Mesothelial cell of epicardium (in vitro differentiated cells): ENCODE measurements at places on chromosomes 16 and 17.

DNA sequence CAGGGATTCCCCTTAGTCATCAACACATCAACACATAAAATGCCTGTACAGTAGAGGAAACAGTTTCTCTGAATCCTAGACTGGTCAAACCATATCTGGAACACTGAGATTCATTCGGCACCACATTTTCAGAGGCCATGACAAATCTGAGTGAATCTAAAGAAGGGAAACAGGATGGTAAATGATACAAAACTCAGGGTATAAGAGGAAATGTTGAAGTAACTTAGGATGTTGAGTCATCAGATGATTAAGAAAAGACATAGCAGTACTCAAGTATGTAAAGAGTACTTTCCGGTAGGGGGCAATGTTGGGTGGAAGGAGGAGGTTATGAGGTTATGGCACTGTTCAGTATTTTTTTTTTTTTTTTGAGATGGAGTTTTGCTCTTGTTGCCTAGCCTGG, 358.5 kb upstream of the PMFBP1 start:
- no peak for DNase-seq

DNA sequence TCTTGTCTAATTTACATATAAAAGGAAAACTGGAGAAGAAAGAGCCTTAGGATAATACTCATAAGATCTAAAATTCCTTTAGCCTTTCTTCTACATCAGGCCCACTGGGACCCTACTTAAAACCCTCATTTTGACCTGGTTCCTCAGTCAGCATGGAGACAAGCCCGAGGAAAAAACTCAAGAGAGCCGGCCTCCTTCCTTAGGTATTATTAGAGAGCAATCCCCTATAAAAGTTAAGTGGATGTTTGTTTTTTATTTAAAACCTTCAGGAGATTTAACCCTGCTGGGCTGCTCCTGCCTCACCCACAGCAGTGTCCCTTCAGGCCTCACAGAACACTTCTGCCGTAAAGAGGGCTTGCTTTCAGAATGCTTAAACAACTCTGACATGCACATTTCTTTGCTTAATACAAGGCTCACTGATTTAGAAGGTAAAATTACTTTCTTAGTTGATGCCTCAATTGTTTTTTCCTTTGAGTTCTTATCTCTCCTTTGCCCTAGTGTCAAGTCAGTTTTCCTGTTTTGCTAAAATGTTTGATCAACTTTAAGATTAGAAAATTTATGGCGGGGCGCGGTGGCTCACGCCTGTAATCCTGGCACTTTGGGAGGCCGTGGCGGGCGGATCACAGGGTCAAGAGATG, 145.6 kb upstream of the TBX2 start:
- no peak for DNase-seq

- DNase-seq = no peak
Observed at GRCh38 chr16:82050506-82050905, 15.5 kb downstream of the HSD17B2 start.

GRCh38 chr17:49753959-49754391, 10.0 kb downstream of the FAM117A start:
- no peak for DNase-seq

GRCh38 chr16:57145046-57146021, 40.5 kb downstream of the PSME3IP1 start:
- no peak for DNase-seq

DNA sequence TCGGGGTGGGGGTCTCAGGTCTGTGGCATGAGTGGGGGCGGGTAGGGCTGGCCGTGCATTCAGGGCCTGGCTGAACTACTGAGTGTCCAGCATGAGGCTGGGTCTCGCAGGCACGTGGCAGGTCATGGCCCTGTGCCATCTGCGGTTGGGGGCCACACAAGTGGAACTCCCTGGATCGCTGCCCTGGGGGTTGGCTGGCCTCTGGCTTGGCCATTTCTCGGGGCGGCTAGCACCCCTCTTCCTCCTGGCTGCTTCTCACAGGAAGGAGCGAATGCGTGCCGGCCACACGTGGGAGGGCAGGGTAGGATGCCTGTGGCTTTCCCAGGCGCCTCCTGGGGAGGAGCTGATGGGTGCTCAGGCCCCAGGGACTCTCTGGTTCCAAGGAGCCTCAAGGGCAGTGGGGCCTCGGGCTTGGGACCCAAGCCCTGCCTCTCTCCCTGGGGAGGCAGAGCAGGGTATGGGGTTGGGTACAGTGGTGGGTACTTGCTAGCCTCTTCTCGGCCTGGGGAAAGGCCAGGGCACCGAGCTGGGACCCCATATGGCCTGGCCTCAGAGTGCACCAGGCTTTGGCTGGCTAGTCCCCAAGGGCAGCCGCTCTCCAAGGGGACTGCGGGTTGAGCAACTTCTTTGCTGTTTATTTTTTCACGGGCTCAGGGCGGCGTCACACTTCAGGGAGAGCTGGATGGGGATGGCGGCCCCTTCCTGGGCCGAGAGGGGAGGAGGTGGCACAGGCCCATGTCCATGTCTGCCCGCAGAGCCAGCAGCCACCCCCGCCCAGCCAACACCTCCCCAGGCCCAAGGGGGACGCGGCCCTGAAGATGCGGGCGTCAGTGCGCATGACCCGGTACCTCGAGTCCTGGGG, 37.5 kb downstream of the ADCY7 start:
- DNase-seq = no peak

DNA sequence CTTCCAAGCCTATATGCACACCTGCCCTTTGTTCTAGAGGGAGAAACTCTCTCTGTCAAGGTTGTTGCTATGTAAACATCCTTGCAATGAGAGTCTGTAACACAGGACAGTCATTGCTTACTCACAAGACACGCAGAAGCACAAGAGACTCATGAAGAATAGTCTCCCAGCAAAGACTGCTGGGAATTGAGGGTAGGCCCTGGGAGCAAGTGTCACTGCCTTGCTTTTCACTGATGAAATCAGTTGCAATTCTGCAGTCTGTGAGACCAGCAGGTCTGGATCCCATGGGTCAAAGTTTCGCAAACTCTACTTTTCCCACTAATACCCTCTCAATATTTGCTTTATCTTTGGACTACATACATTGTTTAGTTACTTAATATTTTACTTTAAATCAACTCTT, 177.4 kb downstream of the FTO start:
- no peak for DNase-seq

GRCh38 chr17:40498281-40499084, 2.9 kb downstream of the TNS4 start:
- no peak for DNase-seq

DNA sequence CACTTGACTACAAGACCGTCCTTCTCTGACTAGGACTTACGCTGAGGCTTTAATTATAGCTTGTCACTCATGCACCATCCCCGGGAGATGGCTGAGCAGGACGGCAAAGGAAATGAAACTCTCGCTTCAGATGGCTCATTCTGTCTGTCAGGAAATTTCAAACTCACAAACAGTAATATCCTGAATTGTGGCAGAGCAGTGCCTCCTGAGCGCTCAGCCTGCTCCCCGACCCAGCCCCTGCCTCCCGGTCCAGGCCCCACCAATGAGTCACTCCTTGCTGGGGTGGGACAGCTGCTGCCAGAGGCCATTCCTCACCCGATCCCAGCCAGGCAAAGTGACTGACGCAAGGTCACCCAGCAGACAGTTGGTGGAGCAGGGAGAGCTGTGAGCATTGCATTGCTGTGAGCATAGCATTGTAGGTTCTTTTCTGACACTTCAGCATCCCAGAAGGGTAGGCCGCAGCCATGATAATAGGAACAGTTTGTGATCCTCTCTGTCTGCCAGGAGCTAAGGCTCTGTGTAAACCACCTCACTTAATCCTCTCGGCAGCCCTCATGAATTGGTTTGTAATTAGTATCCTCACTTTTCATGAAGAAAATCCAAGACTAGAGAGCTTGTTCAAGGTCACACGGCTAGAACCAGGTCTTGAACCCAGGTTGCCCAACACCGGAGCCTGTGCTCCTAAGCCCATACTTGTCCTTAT, 20.9 kb downstream of the CCDC182 start:
- no peak for DNase-seq

GRCh38 chr16:19994466-19995170, 79.1 kb downstream of the GPR139 start:
- no peak for DNase-seq

- no peak for DNase-seq
Observed at GRCh38 chr16:12119562-12119961, 143.0 kb downstream of the SNX29 start.

DNA sequence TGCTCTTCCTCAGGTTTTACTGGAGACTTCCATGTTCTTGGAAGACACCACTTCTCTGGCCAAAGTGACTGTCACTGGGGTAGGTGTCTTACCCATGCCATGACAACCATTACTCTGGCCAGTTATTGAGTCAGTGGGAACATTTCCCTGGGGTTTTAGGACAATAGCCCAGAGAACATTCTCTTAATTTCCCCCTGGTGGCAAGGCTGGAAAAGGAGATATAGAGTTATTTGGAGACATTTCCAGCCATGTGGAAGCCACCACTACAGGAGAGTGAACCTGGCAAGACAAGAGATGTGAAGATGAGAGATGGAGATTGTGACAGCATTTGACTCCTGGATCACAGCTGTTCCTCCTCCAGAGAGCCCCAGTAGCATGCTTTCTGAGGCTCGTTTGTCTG, 106.2 kb downstream of the CDK5R1 start:
- no peak for DNase-seq

GRCh38 chr16:21184834-21185233, 26.4 kb downstream of the LDAF1 start:
- DNase-seq = no peak

DNA sequence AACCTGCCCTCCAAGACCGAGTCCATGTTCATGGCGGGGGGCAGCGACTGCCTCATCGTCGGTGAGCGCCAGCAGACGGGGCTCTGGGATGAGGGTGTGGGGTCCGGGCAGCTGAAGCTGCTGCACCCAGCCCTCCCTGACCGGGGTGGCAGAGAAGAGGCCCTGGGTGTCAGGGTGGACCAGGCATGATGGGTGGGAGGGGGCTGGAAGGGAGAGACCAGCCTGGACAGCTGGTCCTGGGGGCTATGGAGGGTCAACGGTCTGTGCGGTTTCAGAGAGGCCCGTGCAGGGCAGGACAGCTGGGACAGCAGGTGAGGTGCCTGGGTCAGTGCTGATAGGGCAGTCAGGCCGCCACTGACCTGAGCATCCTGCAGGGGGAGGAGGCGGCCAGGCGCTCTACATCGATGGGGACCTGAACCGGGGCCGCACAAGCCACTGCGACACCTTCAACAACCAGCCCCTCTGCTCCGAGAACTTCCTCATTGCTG, 13.3 kb upstream of the ATP6V0C start:
- no peak for DNase-seq

DNA sequence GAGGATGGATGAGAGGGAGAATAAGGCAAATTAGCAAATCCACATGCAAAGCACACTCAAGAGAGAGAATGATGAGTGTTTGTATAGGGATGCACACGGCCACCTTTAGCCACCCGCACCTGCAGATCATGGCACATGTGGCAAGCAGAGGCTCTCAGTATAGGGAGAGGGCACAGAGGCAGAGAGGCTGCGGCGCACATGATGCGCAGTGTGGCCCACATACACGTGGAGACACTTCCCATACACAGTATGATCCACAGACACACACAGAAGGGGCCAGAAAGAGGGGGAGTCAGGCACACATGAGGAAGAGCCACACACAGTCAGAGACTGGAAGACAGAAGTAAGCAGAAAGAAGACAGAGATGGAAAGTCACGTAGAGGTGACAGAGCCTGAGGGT, 6.5 kb upstream of the CHD3 start:
- no peak for DNase-seq

- DNase-seq = peak; percentile 38
Observed at GRCh38 chr16:12661656-12662172, 142.0 kb downstream of the CPPED1 start.

- no peak for DNase-seq
Observed at GRCh38 chr17:21194226-21194625, 19.7 kb downstream of the TMEM11 start.
